ENCODE measurements at places on chromosomes 6 and 20.

DNA sequence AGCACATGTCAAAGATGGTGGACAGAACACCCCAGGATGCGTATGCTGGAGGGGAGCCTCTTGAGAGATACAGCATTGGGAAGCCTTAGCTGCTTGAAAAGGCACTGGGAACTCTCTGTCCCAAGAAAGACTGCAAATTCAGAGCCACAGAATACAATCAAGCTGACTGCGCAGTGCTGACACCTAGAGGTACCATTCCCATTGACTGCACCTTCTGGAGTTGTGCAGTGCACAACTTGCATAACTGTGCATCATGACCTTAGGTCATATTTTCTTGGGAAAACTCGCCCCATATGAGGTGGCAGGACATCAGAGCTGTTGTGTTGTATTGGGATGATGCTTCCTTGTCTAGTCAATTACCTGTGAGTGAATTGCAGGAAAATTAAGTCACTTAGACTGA, 646.5 kb upstream of the NOX3 start:
- DNase-seq: no peak

- no peak for DNase-seq
Observed at GRCh38 chr6:114712129-114712662, 369.4 kb upstream of the HS3ST5 start.

DNA sequence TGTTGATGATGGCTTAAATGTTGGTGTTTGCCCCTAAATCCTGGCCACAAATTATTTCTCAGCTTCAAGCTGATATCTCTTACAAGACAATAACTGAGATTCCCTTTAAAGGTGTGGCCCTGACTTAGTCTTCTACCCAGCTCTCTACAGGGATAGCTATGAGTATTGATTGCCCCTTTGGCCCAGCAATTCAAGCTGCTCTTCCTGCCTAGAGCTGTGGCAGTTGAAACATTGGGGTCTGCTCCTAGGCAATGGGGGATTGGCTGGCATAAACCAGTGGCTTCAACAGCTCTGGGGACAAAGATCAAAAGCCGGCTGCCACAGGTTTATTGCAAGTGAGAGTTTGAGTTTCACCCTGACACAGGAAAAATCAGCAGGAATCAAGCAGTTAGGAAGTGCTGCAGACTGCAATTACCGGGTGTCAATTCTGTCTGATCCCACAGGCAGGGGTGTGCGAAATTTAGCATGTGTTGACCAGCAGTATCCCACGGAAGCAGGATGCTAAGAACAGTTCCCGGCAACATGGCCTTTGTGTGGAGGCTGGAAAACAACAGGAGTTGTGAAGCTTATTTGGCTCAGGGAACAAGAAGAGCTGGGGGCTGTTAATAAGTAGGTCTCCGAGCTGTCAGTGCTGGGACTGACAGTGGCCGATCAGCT, 66.2 kb upstream of the IYD start:
- DNase-seq: no peak

DNA sequence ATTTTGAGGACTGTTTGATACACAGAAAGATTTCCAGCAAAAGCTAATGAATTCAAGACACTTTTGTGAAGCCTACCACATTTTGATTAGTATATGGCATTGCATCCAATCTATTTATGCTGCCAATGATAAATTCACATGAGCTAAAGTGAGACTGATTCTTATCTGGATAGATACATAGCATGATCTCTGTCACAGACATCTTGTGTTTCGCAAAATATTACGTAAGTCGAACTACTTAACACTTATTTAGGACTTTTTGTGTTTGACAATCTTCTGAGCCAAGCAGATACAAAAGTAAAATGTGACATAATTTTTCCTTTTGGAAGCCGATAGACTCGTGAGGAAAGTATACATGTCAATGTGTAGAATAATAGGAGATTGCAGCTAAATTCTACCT, 251.6 kb downstream of the HACE1 start:
- no peak for DNase-seq

- DNase-seq: no peak
Observed at GRCh38 chr20:11797156-11797555, 120.5 kb upstream of the BTBD3 start.

DNA sequence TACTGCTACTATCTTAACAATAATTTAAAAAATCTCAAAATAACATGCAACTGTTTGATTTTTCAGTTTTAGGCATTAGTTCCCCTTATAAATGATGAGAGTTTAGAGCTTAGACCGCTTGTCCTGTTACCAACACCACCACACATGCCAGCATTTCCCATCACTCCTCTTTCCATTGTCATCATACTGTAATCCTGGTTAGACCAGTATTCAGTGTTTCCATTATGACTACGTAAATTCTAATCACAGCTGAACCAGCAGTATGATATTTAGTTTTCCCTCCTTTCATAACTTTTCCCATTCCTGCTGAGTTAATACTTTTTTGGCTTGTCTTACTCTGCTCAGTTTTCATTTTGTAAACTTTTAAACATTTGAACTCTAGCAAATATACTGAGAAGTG, 12.2 kb upstream of the TBC1D20 start:
- no peak for DNase-seq

- DNase-seq: no peak
Observed at GRCh38 chr6:47111685-47112084, 69.6 kb upstream of the ADGRF1 start.

- no peak for DNase-seq
Observed at GRCh38 chr6:148443798-148444560, 101.3 kb downstream of the SASH1 start.

GRCh38 chr20:42150230-42150629, 532.1 kb upstream of the CHD6 start:
- no peak for DNase-seq

DNA sequence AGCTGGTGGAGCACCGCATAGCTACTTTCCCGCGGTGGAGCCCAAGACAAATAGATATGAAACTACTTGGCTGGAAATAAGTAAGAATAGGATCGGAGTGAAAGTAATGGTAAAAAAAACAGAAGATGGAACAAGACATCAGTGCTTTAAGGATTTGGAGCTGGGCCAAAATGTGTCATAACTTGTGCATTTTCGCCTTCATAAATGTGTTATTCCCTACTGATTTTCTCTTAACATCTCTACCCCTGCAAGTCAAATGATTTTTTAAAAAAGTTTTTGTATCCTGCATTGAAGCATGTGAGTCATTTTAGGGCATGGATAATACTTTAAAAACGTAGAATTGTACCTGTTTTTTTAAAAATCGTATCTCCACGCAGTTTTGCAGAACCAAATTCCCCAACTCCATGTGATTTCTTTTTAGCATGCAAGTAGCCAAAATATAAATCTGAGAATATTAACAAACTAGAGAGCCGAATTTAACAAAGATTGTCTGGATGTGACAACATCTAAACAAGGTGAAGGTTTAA, 882 bp upstream of the FAM184A start:
- DNase-seq: no peak

GRCh38 chr6:118400582-118400981, 147.5 kb upstream of the PLN start:
- DNase-seq: no peak
